ENCODE measurements at places on chromosomes 4 and X.

DNA sequence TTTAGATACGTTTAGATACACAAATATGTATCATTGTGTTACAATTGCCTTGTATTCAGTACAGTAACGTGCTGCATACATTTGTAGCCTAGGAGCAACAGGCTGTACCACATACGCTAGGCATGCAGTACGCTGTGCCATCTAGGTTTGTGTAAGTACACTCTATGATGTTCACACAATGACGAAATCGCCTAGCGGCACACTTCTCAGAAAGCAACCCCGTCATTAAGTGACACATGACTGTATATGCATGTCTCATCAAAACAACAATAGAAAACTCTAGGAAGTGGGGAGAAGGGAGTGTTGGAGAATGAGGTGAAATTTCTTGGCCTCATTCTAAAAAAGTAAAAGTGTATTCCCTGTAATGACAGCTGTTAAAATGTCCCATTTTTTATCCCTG, 32.7 kb downstream of the CCDC149 start:
- DNase-seq: no peak

DNA sequence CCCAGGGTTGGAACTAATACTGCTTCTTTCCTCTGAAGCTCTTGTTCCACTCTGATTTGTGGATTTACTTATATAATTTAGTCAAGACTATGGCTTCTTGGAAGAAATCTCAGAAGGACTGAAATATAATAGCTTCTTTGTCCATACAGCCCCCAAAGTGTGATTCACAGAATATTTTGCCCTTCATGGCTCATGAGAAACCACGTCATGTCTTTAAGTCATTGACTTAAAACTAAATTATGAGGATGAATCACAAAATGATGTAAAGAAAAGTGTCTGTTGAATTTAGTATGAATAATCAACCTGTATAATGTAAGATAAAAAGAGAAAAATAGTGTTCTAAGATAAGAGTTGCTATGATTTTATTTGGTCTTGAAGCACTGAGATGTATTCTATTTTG, 43.3 kb upstream of the AGA start:
- DNase-seq: no peak

- no peak for DNase-seq
Measured at GRCh38 chr4:149988087-149988410, 90.2 kb upstream of the DCLK2 start.

GRCh38 chr4:101921370-101921769, 130.8 kb downstream of the BANK1 start:
- DNase-seq: no peak

GRCh38 chrX:16839852-16840460, 30.2 kb downstream of the RBBP7 start:
- no peak for DNase-seq

- no peak for DNase-seq
Measured at GRCh38 chr4:76600447-76600846, 165.4 kb downstream of the SHROOM3 start.

DNA sequence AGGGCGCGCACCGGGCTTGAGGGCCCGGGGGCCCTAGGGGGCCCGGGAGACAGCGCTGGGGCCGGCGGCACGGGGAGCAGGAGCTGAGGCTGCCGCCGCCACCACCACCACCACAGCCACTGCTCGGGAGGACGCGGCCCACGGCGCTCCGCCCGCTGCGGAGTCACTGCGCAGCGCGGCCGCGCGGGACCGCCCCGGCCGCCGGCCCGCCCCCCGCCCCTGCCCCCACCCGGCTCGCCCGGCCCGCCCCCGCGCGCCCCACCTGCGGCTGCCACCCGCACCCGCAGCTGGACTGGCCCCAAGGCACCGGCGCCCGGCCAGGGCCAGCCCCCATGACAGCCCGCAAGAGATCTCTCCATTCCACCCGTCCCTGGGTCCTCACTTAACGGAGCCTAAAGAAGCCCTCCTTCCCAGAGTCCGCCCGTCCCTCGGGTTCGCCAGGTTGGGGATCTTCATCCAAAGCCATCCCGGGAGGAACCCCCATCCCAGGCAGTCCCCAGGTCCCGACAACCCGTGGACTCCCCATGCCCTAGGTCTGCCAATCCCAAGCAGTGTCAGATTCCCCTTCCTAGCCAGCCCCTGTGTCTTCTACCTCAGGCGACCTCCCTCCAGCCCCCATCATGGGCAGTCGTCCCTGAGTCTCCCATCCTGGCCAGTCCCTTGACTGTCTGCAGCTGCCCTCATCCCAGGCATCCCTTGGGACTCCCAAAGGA, 40.0 kb upstream of the IQSEC2 start:
- no peak for DNase-seq

DNA sequence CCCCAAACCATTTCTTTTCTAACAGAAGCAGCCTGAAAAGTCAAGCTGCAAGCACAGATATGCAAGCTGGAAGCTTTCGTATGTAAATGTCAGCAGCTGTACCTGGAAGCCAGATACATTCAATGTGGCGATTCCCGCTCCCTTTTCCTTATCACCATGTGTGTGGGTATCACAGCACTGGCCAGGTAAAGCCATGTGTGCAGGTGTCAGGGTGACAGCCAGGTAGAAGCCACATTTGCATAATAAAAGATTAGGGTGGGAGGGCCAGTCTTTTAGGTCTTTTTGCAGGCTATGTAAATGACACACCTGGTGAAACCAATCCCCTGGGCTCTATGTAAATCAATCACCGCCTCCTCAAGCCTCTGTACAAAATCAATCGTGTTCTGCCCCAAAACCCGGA, 50.1 kb downstream of the RXFP1 start:
- DNase-seq: no peak

- DNase-seq: no peak
Measured at GRCh38 chr4:153641532-153641931, 42.5 kb upstream of the TLR2 start.

GRCh38 chr4:141099326-141099725, 33.9 kb downstream of the RNF150 start:
- no peak for DNase-seq

DNA sequence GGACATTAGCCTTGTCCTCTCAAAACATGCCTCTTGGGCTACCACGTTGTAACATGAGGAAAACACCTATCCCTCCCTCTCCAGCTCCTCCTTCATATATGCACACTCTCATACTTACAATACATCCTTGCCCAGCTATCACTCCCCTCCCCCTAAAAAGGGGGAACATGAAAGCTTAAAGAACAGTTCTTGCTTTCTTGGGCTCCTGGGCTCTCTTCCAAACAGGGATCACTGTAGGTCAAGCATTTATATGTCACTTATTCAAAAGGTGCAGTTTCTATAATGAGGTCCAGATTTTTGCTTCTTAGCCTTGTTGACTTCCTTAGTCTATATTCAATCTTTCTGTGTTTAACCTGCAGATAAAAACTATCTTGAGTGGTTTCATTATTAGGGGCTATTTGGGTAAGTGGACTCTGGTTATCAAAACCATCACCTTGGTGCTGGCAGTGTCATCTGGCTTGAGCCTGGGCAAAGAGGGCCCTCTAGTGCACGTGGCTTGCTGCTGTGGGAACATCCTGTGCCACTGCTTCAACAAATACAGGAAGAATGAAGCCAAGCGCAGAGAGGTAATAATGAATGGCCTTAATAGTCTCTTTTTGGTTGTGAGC, 119.4 kb downstream of the AKAP4 start:
- no peak for DNase-seq

GRCh38 chrX:40201329-40201885, 103.6 kb upstream of the BCOR start:
- DNase-seq: no peak

- DNase-seq: no peak
Measured at GRCh38 chr4:128757712-128758111, 51.8 kb upstream of the JADE1 start.

- no peak for DNase-seq
Measured at GRCh38 chrX:115251458-115252233, 17.8 kb upstream of the LRCH2 start.

- no peak for DNase-seq
Measured at GRCh38 chr4:20646287-20646686, 54.0 kb upstream of the PACRGL start.

- no peak for DNase-seq
Measured at GRCh38 chrX:23493941-23494374, 159.3 kb downstream of the PTCHD1 start.

DNA sequence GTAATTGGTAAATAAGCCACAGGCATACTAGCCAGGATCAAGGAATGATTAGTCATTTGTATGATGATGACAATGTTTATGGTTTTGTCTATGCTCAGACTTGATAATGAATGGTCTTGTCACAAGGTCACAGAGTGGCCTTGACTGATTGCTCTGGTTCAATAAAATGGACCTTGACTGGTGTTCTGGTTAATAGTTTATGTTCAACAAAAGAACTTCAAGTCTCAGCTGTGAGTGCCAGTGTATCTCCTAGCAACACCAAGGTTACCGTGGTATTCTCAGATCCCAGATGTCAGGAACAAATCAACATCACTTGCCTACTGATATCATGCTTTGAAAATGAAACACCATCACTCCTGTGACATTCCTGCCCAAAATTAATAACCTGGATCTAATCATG, 16.3 kb upstream of the LRAT start:
- no peak for DNase-seq

GRCh38 chr4:88933414-88934160, 123.4 kb downstream of the FAM13A start:
- DNase-seq: no peak

DNA sequence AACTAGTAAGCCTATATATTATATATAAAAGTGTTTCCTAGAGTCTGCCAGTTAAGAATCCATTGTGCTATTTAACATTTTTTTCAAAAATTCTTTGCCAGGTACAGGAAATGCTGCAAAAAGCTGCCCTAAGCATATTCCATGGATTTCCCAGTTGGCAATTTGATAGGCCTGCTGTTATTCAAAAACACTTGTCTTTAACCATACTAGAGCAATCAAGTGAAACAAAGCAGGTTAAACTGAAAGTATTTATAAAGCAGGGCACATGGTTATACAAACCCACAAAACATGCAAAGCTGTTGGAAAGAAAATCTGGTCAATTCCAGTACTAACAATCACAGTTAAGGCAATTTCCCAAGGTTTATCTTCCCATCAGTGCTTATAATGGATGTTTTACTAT, 159.9 kb downstream of the UNC5C start:
- DNase-seq: no peak

DNA sequence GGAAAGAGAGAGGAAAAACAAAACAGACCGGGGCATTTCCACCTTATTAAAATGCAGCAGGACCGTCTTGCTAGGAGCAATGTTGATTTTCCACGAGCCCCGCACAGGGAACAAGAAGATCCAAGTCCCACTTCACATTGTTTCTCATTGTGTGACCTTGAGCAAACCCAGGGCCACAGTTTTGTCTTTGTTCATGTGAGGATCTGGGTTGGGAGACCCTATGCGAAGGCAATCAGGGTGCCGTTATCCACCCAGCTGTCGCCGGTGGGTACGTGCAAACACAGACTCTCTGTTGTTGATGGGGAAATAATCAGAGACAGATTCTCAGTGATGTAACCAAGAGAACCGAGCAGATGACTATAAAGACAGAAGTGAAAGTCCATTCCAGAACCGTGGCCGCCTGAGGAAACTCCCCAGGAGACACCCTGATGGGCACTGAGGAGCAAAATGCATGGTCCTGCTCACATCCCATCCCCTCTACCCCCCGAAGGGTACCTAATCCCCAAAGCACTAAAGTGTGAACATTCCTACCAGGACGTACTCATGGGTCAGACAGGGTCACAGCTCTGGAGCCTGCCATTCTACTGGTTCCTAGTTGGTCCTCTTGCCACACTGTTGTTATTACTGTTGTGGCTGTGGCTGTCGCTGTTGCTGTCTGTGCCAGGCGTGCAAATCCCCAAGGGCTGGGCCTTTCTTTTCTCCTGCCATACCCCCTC, 102.7 kb upstream of the RBPJ start:
- no peak for DNase-seq

GRCh38 chr4:3096202-3096601, 21.7 kb downstream of the HTT start:
- DNase-seq: no peak

DNA sequence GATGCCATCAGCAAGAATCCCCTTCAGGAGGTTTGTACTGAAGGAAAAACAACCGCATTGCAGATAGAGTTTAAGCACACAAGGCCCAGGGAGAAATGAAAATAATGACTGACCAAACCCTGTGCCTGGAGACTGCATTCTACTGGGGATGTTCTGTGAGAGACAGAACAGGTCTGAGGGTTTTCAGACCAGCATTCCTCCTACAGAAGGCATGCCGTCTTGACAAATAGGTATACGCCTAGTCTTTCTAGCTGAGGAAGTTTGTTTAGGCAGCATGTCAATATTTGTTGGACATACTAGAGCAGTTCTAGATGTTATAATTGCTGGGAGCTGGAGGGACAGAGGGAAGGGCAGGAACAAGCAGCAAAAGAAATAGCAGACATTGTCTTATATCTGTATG, 68.4 kb upstream of the SCOC start:
- DNase-seq: no peak

GRCh38 chrX:119552508-119552907, 12.7 kb downstream of the STEEP1 start:
- DNase-seq: no peak

- DNase-seq: no peak
Measured at GRCh38 chr4:55794053-55794452, 25.5 kb upstream of the EXOC1L start.

- DNase-seq: no peak
Measured at GRCh38 chrX:31178064-31178768, 106.4 kb upstream of the FTHL17 start.

- DNase-seq: no peak
Measured at GRCh38 chr4:119209586-119209985, 2.9 kb upstream of the USP53 start.
